CD8-positive, alpha-beta memory T cell (primary cell): ENCODE measurements at places on chromosomes 1 and 21. TPM values are rescaled to one million over a fixed set of nuclear protein-coding genes. Genes with fewer than 3 reads are reported as not detected.

DNA sequence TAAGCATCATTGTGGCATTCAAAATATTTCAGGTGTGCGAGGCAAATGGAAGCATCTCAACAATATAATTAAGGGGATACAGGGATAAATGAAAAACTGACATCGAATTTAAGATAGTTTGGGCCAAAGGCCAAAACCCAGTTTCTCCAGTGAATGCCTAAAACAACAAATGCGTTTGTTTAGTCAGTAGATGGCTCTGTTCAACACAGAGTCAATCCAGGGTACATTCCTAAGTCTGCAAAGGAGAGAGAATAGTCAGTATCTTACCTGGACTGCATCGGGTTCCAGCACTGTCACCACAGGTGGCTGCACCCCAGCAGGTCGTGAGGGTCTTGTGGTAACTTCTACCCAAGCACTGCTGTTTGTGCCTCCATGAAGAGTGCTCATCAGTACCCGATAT lies 321.1 kb downstream of the KCTD3 start:
- no peak for DNase-seq

GRCh38 chr1:231329483-231329882 lies 8.2 kb downstream of the EXOC8 start:
- no peak for DNase-seq

GRCh38 chr1:212968368-212968863 lies 18.1 kb downstream of the VASH2 start:
- no peak for DNase-seq

Gene ANGEL2
- 32.1 TPM for polyA plus RNA-seq

Gene OR2T6
- not detected for polyA plus RNA-seq
